Smooth muscle cell of trachea (primary cell): ENCODE measurements at places on chromosomes 1 and 21. TPM values are rescaled to one million over a fixed set of nuclear protein-coding genes. Genes with fewer than 3 reads are reported as not detected.

AMY1C gene
- total RNA-seq = not detected in 2 replicates

COL16A1 gene
- total RNA-seq = 80.1 and 116 TPM in 2 replicates

CYP4B1 gene
- total RNA-seq = not detected in 2 replicates

LCE1B gene
- not detected in 2 replicates for total RNA-seq

ADAMTS5 gene
- 8.3 and 9.3 TPM in 2 replicates for total RNA-seq

APCS gene
- total RNA-seq = not detected in 2 replicates

S100A5 gene
- not detected in 2 replicates for total RNA-seq
